Right renal pelvis (tissue), 4 donors: ENCODE measurements at places on chromosomes 5 and 9.

DNA sequence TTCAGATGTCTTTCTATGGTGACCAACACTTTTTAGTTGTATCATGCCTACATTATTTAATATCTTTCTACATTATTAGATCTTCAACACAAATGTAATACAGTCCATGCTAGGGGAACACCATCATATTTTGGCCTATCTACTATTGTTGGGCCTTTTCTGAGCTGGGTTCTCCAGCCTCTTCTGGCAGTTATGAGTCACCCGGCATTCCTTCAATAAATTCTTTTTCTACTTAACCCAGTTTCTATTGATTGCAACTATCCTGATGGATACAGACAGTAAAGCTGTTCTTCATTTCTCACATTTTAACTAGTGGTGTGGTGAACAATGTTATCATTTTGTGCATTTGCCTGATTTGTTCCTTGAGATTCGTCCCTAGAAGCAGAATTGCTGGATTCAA is 529.3 kb downstream of the BNC2 start:
- no peak for DNase-seq

- DNase-seq, result no peak
Observed at GRCh38 chr9:112831969-112832368, 58.7 kb downstream of the SLC46A2 start.

DNA sequence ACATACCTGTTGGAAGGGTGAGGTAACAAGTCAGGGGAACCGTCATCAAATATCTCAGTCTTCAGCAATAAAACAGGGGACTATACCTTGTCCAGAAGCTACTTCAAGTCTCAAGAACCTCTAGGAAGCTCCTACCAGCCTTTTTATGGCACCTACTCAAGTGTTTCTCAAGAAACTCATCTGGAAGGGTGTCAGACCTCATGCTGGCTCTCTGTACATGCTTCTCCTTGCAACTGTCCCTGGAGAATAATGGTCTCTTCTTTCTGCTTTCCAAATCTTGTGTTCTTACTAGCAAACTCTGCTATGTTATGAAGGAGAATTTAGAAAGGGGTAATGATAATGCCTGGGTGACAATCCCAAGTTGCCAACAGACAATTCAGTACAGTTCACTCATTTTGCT is 8.3 kb upstream of the PTAR1 start:
- no peak for DNase-seq

DNA sequence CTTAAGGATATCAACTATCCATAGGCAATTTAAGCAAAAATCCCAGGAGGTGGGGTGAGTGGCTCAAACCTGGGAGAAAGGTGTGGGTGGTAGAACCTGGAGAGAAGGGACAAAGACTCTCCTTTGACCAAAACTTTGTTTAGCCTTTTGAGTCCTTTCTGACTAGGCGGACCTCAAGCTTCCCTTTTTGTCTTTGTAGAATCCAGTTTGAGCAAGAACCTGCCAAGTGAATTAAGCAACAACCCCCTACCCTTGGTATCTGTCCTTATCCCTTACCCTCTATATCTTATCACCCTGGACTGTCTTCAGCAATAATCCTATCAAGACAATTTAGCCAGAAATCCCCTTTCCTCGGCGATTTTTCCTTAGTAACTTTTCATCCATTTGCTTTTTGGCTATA is 53.5 kb upstream of the SLC28A3 start:
- no peak for DNase-seq

- DNase-seq, result no peak
Observed at GRCh38 chr5:34533582-34534522, 122.3 kb upstream of the RAI14 start.

- no peak for DNase-seq
Observed at GRCh38 chr5:177290816-177291596, 12.5 kb downstream of the RAB24 start.

DNA sequence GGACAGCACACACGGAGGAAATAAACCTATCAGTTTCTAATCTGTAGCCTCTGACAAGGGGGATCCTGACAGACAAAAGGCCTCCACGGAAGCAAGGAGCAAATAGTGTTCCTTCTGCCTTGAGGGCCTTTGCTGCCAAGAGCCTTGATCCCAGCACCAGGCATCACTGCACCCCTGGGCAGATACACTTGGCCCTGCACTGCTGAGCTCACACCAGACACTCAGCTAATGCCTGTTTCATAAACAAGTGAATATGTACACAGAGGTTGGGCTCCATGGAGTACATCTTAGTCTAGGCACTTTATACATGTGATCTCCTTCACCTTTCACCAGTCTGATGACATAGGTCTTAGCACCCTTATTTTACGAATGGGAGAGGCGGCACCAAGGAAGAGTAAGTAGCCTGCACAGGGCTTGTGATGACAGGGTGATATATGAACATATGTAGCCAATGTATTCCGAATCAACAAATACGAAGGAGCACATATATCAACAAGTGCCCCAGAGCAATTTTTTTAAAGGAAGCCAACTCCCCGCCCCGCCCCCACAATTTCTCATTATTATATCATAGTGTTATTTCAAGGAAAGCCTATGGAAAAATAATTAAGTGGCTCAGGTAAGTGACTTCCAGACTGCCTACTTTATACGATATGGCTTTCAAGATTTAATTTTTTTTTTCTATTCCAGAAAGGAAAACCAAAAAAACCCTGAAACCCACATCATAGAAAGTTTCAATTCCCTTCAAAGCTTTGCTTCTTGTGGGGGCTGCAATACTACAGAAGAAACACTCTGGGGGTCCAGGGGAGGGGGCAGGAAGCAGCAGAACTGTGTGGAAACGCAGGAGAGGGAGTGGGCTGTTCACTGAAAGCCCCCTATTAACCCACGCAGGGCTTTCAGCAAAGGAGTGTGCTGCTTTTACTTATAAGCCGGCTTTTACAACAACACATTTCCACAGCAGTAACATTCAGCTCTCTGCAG is 32.0 kb downstream of the CDC14B start:
- no peak for DNase-seq

DNA sequence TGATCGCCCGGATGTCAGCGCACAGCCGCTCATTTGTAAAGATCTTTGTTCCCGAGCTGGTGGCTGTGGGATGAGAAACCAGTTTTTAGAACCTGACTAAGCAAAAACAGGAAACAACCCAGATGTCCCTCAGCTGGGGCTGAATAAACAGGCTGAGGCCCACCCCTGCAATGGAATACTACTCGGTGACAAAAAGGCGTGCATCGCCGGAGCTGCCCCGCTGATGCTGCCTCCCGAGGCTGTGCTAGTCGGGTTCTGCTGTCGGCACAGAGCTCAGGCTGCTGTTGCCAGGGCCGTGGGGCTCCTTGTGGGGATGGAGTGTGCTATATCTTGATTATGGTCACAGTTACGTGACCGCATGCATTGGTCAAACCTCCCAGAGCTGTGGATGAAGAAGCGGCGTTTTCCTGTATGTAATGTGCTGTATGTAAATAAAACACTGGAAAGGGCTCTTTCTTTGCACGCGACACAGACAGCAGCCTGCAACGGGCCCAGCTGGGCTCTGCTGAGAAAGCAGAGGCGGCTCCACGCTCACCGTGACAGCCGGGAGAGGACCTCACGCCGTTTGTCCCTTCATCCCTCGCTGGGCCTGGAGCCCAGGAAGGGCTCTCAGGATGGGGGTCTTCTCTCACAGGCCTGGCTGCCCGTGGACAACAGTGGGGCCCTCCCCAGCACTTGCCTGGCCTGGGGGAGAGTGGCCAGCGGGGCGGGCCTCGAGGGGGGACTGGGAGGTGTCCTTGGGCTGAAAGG is 51.5 kb upstream of the RNU6ATAC start:
- DNase-seq, result no peak

- DNase-seq, result no peak
Observed at GRCh38 chr9:70641631-70642030, 227.2 kb upstream of the KLF9 start.

DNA sequence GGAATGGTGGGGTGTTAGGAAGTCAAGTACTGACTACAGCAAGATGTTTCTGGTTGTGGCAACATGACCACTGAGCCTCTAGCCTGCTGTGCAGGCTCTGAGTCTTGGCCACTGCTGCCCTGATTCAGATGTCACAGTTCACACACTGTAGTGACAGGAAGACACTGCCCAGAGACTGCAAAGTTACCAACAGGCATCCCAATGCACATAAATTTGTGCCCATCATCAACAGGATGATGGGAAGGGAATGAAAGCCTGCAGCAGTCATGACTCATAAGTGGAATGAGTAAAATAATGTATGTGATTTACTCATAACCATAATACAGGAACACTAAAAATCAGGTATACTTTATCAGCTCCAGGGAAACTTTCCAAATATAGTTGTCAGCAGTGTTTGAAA is 251.6 kb upstream of the HAPLN1 start:
- DNase-seq, result no peak

- DNase-seq, result no peak
Observed at GRCh38 chr5:116090302-116090701, 5.5 kb downstream of the COMMD10 start.

DNA sequence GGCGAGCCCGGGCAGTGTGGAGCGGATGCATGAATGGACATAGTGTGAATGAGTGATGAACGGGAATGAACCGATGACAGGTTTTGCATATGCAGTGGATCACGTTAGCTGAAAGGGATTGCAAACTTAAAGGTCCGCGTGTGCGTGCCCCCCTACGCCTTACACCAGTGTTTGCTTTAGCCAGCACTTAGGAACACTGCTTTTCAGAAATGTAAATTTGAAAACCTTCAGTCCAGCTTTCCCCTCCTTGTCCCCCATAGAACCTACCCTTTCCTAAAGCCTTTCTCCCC is 692 bp downstream of the PSAT1 start:
- DNase-seq, result no peak

DNA sequence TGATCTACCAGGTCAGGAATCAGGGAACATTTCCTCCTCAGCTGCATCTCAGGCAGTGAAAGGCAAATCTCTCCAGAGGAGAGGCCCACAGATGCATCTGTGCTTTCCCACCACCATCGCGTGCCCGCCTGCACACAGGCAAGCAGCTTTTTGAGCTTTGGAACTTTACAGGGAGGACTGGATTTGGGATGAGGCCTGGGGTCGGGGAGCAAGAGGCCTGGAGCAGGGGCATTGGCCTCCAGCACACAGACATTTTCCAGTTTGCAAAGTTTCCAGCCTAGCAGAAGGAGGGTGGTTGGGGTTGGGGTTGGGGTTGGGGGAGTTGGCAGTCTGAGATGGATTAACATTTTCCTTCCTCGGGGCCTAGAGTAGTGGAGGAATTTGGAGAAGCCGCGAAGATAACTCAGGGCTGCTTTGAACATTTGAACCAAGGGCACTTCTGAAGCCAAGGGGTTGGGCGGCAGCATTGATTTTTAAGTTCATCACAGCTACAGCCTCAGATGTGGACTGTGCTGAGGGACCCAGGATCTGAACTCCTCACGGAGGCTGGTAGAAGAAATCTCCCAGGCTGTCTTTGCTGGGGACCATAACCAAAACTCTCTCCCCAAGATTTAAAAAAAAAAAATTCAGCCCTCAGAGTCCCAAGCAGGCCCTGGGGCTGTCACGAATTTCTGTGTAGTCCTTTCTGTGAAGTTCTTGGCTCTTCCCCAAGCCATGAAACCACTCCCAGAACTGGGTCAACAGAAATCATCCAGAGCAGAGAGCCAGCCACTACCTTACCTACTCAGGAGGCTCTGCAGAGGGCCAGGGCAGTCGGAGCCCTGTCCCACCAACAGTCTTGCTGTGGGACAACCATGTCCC is 25.6 kb downstream of the C5orf15 start:
- no peak for DNase-seq

GRCh38 chr5:177472460-177473442 is 683 bp downstream of the DBN1 start:
- no peak for DNase-seq

DNA sequence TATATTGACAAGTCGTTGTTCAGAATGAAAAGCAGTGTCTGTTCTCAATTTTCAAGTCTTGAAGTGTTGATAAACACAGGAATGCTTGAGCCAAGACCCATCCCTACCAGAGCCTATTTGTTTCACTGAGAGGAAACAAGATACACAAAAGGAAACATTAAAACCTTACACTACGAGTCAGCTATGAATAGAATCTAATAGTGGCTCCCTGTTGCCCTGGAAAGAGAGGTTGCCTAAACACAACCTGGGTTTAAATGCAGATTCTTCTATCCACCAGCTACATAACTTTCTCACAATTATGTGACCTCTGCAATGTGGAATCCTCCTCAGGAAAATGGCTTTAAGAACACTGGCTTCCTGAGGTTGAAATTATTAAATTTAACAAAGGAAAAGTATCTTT is 29.1 kb upstream of the BNC2 start:
- DNase-seq, result no peak

- DNase-seq, result no peak
Observed at GRCh38 chr5:54673523-54674225, 156.1 kb downstream of the SNX18 start.

GRCh38 chr9:82923912-82924605 is 138.9 kb downstream of the RASEF start:
- DNase-seq, result no peak

- no peak for DNase-seq
Observed at GRCh38 chr9:27328483-27328882, 31.5 kb upstream of the EQTN start.

DNA sequence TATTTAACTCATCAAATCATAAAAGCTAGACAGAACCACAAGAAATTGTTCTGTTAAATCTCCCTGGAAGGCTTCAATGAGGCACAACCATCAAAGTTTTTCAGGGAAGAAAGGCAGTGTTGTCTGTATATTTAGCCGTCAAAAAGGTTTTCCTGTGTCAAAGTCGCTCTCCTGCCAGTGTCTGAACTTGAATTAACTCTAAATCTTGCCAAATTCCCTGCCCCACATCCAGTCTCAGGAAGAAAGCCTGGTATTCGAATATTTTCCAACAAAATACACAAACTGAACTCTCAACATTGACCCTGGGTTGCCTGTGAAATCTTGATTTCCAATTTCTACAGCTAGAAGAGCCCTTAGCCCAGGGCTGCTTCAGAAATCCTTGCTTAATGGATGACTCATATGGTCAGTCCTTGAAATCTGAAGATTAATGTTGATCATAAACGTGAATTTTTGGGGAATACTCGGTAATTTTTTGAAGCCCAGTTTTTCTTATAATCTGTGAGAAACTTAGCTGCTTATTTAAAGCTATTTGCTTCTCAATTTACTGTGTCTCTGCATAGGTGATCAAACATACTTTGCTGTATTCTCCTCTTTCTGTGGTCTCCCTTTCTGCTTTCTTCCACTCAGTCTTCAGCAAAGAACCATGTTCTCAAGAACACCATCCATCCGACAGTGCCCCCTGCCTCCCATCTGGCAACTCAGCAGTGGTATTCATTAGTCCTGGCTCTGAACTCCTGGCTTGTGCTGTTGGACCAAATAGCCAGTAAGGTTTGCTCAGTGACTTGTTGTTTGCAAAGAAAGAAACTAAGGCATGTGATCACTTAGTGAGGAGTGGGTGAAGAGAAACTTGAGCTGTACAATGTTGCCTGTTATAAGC is 58.9 kb downstream of the NREP start:
- no peak for DNase-seq

- no peak for DNase-seq
Observed at GRCh38 chr5:31573494-31574142, 41.5 kb downstream of the C5orf22 start.

GRCh38 chr5:135272311-135272805 is 126.7 kb downstream of the MACROH2A1 start:
- DNase-seq, result no peak
